ENCODE measurements at places on chromosomes 2 and 18.

DNA sequence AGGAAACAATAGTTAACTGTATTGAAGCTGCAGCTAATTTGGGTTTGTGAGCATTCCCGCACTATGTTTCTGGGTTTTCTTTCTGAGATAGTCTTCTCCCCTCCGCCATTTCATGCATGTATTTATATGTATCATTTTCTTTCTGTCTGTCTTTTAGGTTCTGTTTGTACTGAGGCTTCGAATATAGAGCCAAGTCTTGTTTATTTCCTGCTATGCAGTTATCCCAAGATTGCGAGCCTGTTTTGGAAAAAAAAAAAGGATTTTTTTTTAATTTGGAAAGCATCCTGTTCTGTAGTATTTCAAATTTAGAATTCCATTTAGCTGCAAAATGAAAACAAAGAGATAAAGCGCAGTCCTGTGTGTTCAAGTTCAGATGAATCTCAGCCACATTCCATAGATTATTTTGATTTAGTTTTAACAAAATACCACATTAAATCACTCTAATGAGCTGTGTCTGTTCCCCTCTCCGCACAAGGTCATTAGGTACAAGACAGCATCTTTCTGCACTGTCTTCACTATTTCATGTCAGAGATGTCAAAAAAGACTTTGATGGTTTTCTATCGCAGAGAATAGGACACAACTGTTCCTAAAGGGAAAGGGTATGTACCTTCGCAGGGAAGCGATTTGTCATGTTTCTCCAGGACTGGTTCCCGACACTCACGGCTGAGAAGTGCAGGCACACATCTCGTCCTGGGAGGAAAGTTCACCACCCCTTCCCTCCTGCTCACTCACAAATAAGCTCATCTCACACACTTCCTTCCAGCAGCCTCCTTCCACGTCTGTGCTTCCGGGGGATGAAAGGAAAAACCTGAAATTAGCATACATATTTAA is 443.4 kb downstream of the ZNF516 start:
- DNase-seq, result no peak

DNA sequence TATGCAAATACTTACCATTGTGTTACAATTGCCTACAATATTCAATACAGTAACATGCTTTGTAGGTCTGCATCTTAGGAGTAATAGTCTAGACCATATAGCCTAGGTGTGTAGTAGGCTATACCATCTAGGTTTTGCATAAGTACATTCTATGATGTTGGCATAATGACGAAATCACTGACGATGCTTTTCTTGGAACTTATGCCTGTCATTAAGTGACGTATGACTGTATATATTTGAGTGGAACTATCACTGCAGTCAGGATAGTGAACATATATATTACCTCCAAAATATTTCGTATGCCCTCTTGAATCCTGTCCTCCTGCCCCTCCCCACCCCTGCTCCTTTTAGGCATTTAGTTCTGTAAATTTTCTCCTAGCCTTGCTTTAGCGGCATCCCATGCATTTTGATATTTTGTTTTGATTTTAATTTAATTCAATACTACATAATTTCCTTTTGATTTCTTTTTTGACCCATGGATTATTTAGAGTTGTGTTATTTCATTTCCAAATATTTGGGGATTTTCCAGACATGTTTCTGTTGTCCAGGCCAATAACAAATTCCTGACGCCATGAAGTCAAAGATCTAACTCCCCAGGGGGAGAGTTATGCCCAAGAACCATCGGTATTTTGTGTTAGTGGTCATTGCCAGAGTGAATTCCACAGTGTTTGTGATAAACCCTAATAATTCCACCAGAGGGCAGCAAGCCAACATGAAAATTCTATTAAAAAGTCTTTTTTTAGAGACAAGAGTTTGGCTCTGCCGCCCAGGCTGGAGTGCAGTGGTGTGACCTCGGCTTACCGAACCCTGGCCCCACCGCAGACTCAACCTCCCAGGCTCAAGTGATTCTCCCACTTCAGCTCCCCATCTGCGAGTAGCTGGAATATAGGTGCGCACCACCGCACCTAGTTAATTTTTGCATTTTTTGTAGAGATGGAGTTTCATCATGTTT is 24.2 kb upstream of the CASP8 start:
- peak; percentile 85 for DNase-seq

GRCh38 chr2:199495147-199495546 is 37.4 kb upstream of the SATB2 start:
- no peak for DNase-seq

DNA sequence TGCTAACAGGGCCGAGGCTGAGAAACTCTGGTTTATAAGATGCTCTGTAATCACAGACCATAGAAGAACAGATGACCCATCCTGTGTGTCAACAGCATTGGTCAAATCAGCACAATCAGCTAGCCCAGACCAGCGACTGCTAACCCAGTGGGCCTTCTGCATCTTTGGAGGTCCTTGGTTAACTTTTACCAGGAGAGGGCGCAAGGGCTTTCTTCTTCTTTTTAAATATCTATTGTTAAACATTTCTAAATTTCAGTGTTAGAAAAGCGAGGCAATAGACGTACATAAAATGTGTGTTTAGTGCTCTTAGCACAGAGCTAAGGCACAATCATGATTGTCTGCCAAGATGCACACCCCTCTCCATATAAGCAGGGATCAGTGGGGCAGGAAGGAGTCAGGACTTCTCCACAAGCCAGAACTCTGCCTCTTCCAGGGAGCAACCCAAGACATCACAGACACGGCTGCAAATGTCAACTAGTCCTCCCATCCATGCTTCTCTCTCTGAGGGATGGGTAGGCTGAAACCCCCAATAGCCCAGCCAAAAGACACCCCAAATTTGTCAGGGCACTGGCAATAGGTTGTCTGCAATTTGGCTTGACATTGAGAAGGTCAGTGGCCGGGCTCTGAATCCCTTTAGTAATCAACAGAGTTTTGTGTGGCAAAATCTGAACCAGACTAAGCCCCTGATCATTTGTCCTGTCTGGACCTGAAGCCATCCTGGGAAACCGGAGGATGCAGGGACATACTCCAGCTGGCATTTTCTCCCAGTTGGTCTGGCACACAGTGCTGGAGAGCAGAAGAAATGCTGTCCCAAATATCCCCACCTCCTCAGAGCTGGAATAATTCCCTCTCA is 188.2 kb downstream of the BCL2 start:
- peak; percentile 7 for DNase-seq

DNA sequence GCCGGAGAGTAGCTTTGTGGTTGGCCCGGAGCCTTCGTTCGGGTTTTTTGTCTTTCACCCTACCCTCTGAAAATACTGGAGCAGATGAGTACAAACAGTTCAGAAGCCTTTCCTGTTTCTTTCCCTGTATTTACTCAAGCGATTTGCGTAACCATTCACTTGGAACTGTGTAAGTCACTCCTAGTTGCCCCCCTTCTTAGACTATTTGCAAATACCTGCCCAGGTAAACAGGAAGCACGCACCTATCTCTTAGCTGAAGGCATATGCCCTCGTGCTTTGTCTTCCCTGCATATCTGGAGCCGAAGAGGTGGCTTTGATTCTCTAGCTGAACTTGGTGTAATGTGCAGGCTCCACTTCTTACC is 1.4 kb downstream of the KCNS3 start:
- no peak for DNase-seq

GRCh38 chr2:173326806-173327205 is 27.9 kb upstream of the CDCA7 start:
- DNase-seq, result no peak

GRCh38 chr2:17319090-17319489 is 199.2 kb downstream of the RAD51AP2 start:
- DNase-seq, result no peak

GRCh38 chr2:196718419-196719109 is 79.0 kb downstream of the CCDC150 start:
- no peak for DNase-seq

- DNase-seq, result no peak
Observed at GRCh38 chr18:76953583-76954233, 131.4 kb downstream of the ZNF236 start.

DNA sequence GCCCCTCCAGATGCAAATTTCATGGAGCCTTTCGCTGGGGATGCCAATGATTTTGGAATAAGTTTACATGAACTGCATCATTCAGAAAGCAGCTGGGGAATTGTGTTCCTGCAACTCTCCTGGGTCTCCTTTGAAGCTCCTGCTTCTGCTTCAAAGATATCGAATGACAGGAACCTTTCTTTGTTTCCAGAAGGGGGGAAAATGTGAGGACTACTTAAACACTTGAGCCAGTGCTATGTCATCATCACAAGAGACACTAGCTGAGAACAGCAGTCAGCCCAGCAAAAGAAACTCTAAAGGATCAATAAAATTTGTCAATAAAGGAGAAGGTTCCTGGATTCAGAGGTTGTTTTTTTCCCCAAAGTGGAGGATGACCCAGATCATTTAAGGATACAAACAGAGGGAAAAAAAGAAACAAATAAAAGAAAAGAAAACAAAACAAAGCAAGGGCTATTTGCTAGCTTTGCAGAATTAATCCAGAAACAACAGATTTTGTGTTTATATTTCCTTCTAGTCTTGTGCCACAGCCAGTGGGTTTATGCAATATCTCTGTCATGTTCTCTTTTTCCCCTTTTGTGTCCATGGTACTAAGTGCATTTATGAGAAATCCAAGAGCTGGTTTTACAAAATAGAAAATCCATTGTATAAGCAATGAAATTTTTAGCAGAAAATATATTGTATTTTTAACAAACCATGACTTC is 463.7 kb downstream of the CDH2 start:
- DNase-seq, result no peak

DNA sequence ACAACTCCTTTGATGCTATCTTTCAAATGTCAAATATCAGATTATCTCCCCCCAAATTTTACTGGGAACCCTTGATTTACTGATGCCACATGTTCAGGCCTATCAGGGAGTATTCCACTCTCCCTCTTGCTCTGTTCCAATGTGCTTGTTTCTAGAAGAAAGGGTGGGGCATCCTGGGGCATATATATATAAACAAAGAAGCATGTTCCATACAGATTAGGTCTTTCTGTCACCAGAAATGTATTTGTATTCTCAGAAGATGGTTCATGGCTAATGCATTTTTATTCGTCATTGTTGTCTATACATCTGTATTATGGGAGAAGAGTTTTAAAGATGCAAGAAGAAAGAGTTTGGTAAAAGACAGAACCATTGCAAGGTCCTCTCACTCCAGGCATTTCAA is 24.9 kb downstream of the EN1 start:
- no peak for DNase-seq

- no peak for DNase-seq
Observed at GRCh38 chr2:41990688-41991087, 57.1 kb upstream of the PKDCC start.

GRCh38 chr2:46852124-46852523 is 63.5 kb downstream of the MCFD2 start:
- DNase-seq, result no peak

- DNase-seq, result no peak
Observed at GRCh38 chr2:178927173-178927572, 120.0 kb upstream of the TTN start.

GRCh38 chr18:67433971-67434370 is 82.5 kb downstream of the DSEL start:
- DNase-seq, result no peak

DNA sequence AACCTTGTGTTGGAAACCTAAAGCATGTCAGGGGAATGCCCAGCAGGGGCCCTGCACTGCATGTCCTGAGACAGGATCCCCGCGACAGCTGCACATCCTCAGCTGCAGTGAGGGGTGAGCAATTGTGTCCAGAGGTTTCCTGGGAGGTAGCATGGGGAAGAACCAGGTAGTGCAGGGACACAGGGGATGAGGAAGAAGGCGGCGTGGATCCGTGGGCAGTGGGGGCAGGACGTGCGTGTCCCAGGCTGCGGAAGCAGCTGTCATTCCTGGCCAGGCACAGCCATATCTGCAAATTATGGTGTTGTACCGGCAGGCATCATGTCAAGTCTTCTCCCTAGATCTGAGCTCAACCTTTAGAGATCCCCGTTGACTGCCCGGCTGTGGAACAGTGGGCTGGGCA is 238.2 kb upstream of the MYT1L start:
- no peak for DNase-seq

DNA sequence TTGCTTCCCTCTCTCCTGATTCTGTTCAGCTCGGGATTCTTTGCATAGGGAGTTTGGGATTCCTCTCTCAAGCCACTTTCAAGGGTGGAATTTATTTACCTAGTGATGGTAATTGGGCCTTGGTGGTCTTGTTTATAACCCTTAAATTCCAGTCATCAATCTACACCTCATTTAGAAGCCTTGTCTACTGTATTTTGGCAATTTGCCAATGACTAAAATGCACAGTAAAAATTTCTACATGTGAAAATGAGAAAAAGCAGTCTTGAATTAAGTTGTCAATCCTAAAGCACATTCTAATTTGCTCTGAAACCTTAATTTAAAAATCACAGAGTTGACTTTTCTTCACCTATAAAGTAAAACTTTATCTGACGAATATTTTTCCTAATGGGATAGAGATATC is 749.2 kb upstream of the CRIM1 start:
- DNase-seq, result no peak

GRCh38 chr2:18379870-18380269 is 180.6 kb downstream of the RDH14 start:
- DNase-seq, result no peak

GRCh38 chr18:56291294-56291693 is 347.1 kb downstream of the TXNL1 start:
- DNase-seq, result no peak

- no peak for DNase-seq
Observed at GRCh38 chr2:81283081-81283480, 978.5 kb upstream of the LRRTM1 start.

DNA sequence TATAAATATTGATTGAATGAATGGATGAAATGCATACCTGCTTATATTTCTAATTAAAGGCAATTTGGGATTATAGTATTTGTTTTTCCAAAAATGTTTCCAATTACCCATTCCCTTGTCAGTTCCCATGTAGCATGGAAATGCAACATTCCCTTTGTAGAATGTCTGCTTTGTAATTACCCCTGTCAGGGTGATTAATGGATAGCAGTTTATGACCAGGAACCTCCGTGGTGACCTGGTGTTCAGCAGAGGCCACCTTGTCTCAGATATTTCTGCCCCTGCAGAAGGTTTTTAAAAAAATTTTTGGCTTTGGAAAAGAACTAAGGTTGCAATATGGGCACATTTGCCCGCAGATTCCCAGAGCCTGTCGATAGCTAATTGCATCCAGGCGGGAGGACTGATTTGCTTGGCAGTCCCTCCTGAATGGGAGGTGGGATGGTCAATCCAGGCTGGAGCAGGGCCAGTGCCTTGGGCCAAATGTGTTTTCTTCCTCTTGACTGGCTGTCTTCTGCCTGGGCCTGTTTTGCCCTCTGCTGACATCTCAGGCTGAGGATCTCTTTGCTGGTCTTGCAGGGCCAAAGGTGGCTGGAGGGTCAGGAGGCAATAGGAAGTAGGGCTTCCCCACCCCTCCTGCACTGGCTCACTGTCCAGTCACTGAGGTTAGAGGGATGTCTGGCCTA is 82.1 kb downstream of the TMEM182 start:
- no peak for DNase-seq
